ENCODE measurements at places on chromosomes 7 and 10.

DNA sequence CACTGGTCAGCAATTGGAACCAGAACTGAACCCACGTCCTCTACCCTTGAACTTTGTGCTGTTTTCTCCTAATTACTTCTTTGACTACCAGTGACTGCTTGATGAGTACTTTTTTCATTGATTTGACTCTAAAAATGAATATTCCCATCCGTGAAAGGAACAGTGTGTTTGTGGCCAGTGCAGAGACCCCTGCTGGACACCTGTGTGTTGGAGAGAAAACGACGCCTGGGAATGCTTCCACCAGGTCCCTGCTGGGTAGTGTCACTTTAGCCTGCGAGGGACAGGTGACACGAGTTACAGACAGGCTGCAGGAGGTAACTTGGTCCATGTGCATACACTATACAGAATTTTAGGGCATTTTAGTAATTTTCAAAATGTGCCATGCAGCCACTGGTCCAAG is 6.8 kb upstream of the GJD4 start:
- DNase-seq, result no peak

DNA sequence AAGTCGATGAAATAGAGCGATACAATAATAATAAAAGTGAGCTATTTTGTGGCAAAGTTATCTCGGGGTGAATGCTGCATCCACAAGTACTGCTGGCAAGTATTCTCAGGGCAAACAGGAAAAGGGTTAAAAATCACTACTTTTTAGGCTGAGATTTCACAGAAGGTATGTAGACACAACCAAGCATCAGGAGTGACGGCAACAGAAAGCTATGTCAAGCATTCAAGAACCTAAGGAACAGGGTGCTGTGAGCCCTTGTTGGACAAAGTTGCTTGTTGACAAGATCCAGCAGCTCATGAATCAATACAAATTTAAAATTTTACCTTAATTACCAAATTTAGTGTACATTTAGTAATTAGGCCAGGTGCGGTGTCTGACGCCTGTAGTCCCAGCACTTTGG is 41.2 kb upstream of the C1QL3 start:
- DNase-seq, result no peak

GRCh38 chr10:70274643-70275042 is 9.2 kb downstream of the NPFFR1 start:
- DNase-seq, result no peak

DNA sequence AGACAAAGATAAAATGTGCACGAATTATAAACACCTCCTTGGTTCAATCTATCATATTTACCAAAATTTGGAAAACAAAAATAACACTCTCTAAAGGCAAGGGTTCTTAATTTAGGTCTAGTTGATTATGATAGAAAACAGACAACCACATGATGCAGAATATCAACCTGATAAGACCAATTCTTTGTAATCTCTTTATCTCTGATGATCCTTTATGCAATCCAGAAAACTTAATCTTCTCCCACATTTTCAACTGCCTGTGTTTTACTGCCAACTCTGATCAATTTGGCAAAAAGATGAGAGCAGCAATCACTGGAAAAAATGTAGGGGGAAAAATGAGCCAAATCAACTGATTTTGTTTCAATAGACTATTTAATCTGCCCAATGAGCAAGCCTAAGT is 148.5 kb downstream of the LRRN3 start:
- no peak for DNase-seq

GRCh38 chr7:16734148-16734726 is 19.3 kb upstream of the TSPAN13 start:
- DNase-seq, result no peak

DNA sequence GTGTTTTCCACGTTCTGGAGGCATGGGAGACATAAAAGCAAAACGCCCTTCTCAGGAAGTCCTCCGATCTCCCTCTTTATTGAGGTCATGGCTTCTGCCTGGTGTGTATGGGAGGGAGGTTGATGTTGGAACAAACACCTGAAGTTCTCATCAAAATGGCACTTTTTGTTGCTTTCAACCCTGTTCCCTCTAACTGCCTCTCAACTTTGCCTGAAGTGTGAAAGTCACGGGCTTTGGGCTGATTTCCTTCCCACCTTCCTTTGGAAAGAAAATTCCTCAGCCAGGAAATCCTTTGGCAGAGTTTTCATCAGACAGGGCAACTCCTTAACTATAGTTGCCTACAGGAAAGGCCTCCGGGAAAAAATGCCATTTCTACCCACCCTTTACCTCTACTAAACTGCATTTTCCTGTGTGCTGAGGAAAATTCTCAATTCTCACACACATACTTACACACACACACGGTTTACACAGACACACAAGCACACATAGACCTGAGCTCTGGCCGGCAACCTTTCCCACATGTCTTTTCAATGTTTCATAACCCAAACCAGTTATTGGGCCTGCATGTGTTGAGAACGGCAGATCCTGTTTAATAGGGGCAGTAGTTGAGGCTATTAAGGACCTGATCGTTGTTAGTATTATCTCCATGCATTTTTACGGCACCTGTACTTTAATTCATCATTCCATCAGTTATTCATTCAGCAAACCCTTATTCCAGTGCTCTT is 36.4 kb downstream of the CYP17A1 start:
- no peak for DNase-seq

DNA sequence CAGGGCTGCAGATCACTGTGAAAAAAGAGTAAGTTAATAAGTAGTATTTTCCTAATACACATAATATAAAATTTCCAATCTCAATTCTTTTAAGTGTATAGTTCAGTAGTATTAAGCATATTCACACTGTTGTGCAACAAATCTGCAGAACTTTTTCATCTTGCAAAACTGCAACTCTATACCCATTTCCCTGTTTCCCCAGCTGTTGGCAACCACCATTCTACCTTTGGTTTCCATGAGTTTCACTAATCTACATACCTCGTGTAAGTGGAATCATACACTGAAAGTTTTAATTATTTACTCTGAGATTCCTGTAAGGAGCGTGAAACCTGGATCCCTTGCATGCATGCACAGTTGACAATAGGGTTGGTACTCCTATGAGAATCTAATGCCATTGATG is 155.4 kb downstream of the ZPBP start:
- DNase-seq, result no peak

GRCh38 chr10:91820144-91820543 is 21.9 kb downstream of the TNKS2 start:
- no peak for DNase-seq

DNA sequence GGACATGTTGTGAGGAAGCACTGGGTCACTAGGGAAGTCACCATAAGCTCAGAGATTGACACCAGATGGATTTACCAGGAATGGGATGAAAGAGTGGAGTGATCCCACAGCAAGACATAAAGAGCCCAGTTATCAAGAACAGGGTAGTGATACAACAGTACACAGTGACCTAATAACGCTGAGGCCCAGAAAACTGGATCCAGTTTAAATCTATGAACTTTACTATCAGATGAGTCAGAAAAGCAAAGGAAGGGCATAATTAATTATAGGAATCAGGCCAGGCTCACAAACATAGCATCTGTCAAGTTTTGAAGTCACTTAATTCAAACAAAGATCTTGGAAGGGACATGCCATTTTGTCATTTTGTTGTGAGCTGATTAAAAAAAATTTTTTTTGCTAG is 73.5 kb downstream of the LRRN3 start:
- no peak for DNase-seq

- DNase-seq, result peak; percentile 49
Observed at GRCh38 chr7:25854608-25855497, 297.1 kb upstream of the NFE2L3 start.

- no peak for DNase-seq
Observed at GRCh38 chr10:10685566-10685965, 332.1 kb upstream of the CELF2 start.

GRCh38 chr7:17236171-17236570 is 62.3 kb upstream of the AHR start:
- DNase-seq, result no peak

GRCh38 chr7:148804343-148805235 is 79.5 kb downstream of the EZH2 start:
- no peak for DNase-seq

DNA sequence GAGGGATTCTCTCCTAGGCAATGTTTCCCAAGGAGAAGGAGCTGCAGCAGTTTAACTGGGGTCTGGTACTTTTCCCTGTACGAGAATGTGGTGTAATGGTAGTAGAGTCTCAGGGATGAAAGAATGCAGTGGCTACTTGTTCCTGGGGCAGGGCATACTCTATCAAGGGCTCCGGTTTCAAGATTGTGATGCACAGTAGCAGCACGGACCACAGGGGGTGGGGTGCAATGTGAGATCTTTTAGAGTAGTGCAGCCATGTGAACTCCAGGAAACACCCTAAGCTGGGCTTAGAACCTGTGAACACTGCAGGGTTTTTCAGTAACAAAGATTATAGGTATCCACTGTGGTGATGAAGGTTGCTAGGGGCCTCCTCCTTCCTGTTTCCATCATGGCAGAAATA is 903.9 kb downstream of the NRG3 start:
- no peak for DNase-seq

DNA sequence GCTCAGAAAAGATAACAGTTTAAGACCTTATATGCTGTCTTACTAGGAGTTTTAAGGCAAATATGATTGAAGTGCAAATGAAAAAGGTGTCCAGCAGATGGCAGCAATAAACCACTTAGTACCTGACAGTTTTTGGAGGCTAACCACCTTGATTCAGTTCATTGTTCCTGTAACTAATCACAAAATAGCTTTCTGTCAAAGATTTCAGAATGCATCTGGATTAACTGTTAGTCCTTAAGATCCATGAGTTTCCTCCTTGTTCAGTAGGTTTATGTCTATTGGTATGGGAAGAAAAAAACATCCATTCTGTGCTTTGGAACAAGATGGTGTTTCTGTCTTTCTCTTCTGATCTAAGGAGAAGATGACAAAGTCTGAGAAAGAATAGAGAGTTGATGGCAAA is 46.6 kb downstream of the CCSER2 start:
- DNase-seq, result peak; percentile 48

DNA sequence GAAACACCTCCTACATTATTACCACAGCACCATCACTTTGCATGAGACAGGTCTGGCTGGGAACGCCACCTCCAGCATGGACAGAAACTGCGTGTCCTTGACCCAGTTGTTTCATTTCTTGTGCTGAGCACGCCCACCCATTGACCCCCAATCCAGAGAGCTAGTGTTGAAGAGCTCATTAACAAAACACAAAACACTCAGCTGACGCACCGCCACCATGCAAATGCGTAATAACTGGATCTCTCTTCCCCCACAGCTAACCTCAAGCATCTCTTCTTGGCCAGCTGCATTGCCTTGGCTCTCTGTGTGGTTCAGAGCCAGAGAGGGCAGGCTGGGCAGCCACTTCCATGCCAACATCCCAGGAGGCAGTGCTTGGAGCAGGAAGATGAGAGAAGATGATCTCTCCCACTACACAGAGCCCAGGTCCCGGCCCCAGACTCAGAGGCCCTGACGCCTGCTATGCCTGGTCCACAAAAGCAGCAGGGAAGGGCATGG is 173.5 kb downstream of the PLXNA4 start:
- no peak for DNase-seq

GRCh38 chr10:79241990-79242619 is 105.2 kb upstream of the PPIF start:
- no peak for DNase-seq

- DNase-seq, result no peak
Observed at GRCh38 chr10:118961436-118961835, 68.1 kb upstream of the NANOS1 start.

DNA sequence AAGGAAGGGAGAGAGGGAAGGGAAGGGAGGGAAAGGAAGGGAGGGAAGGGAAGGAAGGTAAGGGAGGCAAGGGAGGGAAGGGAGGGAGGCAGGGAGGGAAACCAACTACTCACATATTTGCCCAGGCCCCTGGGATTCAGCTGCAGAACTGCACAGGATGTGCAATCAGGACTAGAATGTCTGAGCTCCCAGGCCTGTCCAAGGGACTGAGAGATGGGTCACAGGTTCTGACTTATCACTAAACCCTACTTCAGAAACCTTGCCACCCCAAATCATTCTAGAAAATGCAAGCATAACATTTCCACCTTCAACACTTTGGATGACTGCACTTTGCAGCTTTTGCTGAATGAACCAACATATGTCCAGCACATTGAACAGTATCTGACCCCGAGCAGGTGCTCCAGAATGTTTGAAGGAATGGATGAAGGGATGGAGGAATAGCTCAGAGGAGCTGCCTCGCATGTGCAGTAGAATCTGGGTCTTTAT is 245.3 kb downstream of the KCNMA1 start:
- no peak for DNase-seq

GRCh38 chr10:45450866-45451265 is 76.8 kb downstream of the ALOX5 start:
- no peak for DNase-seq

GRCh38 chr7:39644170-39644569 is 20.8 kb downstream of the RALA start:
- no peak for DNase-seq

- no peak for DNase-seq
Observed at GRCh38 chr10:14369906-14370305, 39.2 kb upstream of the FRMD4A start.

DNA sequence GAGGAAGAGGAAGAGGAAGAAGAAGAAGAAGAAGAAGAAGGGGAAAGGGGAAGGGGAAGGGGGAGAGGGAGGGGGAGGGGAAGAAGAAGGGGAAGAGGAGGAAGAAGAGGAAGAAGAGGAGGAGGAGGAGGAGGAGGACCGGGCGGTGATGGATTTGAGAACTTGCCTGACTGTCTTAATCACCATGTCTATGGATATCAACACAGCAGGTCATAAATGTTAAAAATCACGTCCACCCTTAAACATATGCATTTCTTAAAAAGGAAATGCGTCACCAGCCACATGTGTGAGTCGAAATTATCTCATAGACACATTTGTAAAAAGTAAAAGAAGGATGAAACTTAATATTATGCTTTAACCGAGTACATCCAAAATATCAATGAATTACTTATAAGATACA is 42.1 kb upstream of the INSIG1 start:
- DNase-seq, result no peak

DNA sequence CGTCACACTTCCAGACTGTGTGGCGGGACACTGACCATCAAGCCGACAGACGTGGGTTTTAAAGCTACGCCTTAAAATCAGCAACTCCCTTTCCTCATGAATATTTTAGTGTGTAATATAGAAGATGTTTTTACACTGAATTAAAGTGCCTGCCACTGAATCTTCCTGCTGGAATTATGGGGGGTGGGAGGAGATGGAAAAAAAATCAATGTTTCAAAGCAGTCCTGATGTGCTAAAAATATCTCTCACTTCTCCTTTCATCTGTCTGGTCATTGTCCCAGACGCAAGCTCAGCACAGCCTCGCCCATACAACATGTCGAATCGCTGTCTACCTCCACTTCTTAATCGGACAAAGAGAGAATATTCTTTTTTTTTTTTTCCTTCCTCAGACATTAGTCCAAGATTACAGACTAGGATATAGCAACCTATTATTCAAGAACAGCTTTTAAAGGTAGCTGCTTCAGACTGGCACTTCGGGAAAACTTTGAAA is 165.1 kb upstream of the KLF14 start:
- no peak for DNase-seq

DNA sequence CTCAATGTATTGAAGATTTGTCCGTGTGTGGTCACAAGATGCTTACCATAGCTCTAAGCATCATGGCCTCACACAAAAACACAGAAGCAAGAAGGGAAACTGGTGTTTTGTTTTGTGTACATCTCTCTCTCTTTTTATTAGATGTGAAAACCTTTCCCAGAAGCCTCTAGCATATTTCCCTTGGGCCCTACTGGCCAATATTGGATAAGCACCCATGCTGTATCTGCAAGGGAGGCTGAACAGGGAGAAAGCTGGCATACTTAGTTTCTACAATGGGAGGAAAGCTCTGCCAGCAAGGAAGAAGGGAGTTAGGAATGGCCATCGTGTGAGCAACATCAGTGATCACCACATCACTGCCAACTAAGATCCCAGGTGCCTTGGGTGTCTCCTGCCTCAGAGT is 9.6 kb upstream of the NAMPT start:
- no peak for DNase-seq
